ENCODE measurements at places on chromosomes 2 and 18.

- no peak for DNase-seq
Observed at GRCh38 chr18:62863579-62864001, 148.2 kb downstream of the PHLPP1 start.

GRCh38 chr2:62794791-62795190, 89.3 kb downstream of the EHBP1 start:
- DNase-seq, result no peak

- no peak for DNase-seq
Observed at GRCh38 chr2:198930170-198930569, 527.6 kb downstream of the SATB2 start.

DNA sequence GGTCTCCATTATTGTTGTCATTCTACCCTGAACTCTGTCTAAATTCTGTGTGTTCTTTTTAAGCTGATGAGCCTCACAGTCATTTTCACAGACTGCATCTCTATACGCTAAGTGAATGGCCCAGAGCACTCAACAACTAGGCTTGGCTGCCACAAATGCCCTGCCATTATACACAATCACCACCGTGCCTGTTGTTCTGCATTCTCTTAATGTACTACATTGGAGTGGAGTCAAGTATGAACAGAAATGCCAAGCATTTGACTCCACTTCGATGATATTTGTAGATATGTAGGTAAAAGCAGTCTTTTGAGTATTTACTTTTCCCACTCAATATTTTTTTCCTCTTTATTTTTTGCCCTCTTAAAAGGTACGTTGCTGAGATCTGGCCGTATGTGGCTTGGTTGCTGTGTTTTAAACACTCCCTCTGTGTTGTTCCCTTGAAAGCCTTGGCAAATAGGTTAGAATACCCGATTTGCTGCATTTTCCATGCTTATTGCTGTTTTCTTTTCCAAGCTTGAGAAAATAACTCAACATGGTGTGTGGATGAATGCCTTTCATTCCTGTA, 36.2 kb upstream of the TMEFF2 start:
- DNase-seq, result no peak

DNA sequence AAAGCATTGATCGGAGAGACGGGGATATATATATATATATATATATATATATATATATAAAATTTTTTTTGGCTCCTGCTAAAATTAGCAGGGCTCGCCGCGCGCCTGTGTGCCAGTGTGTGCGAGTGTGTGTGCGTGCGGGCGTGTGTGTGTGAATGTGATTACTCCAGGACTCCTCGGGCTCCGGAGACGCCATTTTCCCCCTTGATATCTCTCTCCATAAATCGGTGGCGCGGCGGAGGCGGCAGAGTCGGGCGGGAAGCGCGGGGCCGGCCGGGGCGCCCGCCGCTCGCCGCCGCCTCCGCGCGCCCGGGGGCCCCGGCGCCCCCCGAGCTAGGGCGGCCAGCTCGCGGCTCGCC, 795 bp upstream of the SETBP1 start:
- DNase-seq, result no peak

DNA sequence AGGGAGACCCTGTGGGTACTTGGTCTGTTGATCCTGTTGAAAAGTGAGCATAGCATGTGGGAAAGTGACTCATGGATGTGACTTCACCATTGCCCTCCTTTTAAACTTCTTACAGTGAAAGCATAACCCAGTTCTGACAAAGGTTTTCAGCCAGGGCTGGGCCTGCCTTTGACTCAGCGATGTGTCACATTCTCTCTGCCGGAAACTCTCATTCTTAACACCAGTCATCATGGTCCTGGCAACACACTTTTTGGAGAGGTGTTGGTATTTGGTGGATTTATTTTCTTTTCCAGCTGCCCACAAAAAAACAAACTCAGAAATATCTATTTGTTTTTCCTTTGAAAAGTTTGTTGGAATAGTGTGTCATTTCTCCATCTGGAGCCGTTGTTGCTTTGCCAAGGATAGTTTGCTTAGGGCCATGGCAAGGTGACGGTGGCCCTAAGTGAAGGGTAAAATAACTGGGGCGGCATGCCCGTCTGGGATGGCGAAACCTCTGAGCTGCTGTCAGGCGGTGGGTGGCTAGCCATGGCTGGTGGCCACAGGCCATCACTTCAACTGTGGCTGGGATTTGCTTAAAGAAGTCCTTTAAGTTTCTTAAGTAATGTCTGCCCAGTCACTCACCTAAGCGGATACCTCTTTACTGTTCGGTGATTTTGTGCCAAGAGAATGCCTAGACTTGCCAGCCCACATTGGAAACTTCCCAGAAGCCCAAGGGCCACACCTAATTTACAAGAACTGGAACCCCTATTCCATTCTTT, 123.3 kb downstream of the LTBP1 start:
- DNase-seq, result no peak

GRCh38 chr2:239199041-239199768, 201.6 kb downstream of the HDAC4 start:
- DNase-seq, result no peak

GRCh38 chr18:41237317-41237716, 717.7 kb upstream of the PIK3C3 start:
- no peak for DNase-seq

DNA sequence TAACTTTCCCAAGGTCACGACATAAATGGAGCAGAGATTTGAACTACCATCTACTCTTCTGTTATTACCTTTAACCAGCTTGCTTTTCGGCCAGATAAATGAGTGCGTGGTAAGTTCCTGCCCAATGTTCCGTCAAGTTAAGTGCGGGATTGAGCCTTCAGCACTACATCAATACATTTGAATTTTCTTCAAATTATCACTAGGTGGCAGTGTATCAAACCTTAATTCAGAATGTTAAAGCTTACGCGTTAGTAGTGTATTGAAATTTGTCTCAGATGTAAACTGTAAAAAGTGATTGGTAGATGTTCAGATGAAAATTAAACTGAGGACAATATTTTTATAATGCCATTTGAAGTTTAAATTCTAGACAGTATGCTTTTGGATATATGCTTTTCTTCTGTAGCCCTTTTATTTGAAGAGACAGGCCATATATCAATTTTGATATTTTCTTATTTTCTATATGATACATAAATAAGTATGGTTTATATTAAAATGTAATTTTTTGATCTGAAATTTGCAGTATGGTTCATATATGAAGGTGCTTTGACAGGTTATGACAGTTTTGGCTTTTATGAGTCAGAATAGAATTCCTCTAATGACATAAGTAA, 681.3 kb downstream of the ADCYAP1 start:
- DNase-seq, result no peak

DNA sequence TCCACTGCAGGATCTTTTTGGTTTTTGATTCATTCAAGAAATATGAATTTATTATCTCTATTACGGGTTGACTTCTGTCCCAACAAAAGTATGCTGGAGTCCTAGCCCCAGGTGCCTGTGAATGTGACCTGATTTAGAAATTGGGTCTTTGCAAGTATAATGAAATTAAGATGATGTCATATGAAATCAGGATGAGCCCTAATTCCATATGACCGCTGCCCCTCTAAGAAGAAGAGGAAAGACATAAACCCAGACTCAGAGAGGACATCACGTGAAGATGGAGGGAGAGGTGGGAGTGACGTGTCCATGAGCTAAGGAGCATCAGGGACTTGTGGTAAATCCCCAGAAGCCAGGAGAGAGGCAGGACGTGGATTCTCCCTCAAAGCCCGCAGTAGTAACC, 287.1 kb downstream of the LPIN1 start:
- no peak for DNase-seq

- no peak for DNase-seq
Observed at GRCh38 chr18:22113144-22113844, 56.1 kb upstream of the GATA6 start.

GRCh38 chr18:596288-596881, 403 bp upstream of the CLUL1 start:
- DNase-seq, result peak; percentile 49

- no peak for DNase-seq
Observed at GRCh38 chr2:172089005-172089504, 3.7 kb downstream of the DLX1 start.

GRCh38 chr18:12373771-12374116, 3.3 kb downstream of the AFG3L2 start:
- no peak for DNase-seq

GRCh38 chr2:41741951-41742595, 305.7 kb upstream of the PKDCC start:
- DNase-seq, result no peak

GRCh38 chr18:49819823-49820671, 6.7 kb upstream of the ACAA2 start:
- DNase-seq, result peak; percentile 4

All from stimulated activated CD8-positive, alpha-beta memory T cell treated with anti-CD3 and anti-CD28 coated beads, Interleukin-7, amount 100 ng/mL, for 1 hour (primary cell).